ENCODE measurements at places on chromosomes 11 and 22.

DNA sequence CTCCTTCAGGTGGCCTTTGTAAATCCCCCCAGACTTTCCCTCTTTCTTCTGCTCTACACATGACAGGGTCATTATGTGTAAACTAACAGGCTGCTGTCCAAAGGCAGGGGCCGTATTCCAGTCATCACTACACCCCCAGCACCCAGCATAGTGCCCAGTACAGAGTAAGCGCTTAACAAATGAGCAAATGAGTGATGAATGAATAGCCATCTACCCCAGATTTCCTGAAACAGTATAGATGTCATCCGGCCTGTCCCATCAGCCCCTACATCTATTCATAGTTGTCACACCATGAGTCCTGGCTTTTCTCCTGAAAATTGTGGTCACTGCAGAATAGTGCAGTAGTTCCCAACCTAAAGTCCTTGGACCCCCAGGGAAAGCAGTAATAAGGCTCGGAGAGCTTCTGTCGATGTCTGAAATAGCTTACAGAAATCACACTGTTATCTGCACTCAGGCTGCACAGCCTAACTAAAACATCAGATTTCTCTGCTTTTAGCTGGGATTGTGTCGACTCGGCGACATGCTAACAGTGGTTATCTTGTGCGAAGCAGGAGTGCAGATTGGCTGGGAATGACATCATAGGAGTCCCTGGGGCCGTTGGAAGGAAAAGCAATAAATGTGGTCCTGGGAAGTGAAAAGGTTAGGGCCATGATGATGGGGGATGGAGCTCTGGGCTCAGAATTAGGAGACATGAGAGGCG, 143.8 kb upstream of the NECTIN1 start:
- DNase-seq: no peak

- peak; percentile 38 for DNase-seq
These were observed 162.7 kb upstream of the SORL1-AS1 start for GRCh38 chr11:121615501-121615900.

DNA sequence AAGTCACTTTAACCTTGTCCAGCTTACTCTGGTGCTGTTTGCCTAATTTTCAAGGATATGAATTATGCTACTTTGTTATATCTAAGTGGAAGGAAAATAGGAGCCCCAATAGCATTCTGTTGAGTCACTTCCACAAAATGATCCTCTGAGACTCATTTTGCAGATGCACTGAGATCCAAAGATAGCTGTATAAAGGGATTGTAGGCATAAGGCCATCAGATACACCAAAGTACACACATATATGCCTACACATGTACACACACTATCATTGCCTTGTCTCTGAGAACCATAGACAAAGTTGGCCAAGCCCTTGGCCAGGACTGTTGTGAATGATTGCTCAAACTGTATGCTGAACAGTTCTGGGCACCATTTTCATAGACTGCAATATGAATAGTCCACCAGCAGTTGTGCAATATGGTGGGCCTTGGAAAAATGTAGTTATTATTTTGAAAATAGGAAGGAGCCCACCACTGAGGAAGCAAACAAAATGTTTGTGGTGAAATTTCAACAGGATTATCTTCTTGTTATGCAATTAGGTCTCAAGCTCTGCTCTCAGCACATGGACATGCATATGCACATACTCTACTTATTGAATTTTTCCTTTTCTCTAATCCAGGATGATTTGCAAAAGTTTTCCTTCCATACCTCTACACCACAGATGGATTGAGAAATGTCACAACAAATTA, 186.0 kb upstream of the CTSC start:
- DNase-seq: no peak

GRCh38 chr11:59114344-59114743, 7.3 kb downstream of the FAM111B start:
- DNase-seq: no peak

- DNase-seq: no peak
These were observed 85.5 kb downstream of the ENTHD1 start for GRCh38 chr22:39808081-39808480.

GRCh38 chr22:23437779-23438178, 142.3 kb downstream of the IGLL1 start:
- no peak for DNase-seq

DNA sequence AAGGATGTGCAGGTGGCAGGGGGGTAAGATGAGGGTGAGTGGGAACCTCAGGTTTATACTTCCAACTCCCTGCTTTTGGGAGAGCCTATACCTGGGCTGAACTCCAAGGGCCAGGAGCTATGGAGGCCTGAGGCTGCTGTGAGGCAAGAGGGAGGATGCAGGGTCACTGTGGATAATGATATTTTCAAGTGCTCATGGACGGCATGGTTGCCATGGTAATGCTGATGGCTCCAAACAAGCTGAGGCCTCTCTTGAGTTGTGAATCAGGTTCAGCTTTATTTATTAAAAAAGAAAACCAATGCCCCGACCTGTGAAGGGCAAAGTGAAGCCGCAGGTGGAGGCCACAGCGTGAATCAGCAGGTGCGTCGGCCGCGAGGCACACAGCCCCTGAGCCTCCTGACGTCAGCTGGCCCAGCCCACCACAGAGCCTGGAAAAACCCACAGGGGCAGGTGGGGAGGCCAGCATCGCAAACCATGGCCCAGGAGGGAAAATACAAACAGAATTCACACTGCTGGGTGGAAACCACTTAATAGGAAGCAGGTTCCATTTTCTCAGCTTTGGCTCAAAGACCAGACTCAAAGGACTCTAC, 17.4 kb upstream of the CREB3L1 start:
- no peak for DNase-seq

GRCh38 chr11:109048098-109048497, 373.9 kb upstream of the C11orf87 start:
- DNase-seq: no peak

DNA sequence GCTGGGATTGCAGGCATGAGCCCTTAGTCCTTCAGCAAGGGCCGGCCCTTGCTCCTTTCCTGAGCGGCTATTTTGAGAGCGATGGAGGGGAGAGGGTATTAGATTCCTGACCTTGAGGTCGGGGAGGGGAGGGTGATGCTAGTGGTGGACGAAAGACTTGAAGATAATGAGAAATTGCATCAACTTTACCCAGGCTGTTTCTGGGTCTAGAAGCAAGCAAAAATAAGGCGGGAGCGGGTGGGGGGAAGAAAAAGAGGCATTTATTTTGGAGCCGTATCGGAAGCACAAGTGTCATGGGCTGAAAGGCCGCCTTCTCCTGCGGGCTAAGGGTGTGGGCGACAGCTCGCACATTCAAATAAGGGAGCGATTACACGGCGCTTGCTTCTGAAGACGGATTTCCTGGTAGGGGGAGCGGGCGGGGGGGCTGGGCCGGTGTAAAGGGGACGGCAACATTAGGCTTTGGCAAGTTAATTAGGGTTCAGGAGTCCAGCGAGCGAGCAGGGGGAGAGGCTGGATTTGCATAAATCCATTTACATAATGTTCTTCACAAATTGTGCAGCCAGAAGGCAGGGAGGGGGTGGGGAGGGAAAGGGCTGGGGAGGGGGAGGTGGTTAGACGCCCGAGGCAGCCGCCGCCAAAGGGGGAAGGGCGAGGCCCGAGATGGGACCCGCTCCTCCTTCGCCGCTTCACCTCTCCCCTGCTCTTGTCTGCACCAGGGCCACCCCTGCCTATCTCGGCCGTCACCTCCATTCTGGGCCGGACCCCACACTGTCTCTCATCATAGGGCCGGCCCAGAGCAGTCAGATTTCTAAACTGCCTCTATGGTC, 245.9 kb downstream of the MIAT start:
- peak; percentile 39 for DNase-seq

- DNase-seq: peak; percentile 29
These were observed 37.8 kb downstream of the GALNT18 start for GRCh38 chr11:11583801-11584529.

- no peak for DNase-seq
These were observed 4.5 kb upstream of the PPP2R1B start for GRCh38 chr11:111770581-111771134.

GRCh38 chr11:1846453-1846932, 6.4 kb upstream of the LSP1 start:
- no peak for DNase-seq

GRCh38 chr11:14584035-14584363, 59.6 kb upstream of the PDE3B start:
- DNase-seq: no peak

GRCh38 chr11:125272092-125272491, 107.5 kb downstream of the PKNOX2 start:
- DNase-seq: peak; percentile 33

Measured in astrocyte of the hippocampus (primary cell).